ENCODE measurements at places on chromosomes 2 and 18. TPM values are rescaled to one million over a fixed set of nuclear protein-coding genes. Genes with fewer than 3 reads are reported as not detected.

DNA sequence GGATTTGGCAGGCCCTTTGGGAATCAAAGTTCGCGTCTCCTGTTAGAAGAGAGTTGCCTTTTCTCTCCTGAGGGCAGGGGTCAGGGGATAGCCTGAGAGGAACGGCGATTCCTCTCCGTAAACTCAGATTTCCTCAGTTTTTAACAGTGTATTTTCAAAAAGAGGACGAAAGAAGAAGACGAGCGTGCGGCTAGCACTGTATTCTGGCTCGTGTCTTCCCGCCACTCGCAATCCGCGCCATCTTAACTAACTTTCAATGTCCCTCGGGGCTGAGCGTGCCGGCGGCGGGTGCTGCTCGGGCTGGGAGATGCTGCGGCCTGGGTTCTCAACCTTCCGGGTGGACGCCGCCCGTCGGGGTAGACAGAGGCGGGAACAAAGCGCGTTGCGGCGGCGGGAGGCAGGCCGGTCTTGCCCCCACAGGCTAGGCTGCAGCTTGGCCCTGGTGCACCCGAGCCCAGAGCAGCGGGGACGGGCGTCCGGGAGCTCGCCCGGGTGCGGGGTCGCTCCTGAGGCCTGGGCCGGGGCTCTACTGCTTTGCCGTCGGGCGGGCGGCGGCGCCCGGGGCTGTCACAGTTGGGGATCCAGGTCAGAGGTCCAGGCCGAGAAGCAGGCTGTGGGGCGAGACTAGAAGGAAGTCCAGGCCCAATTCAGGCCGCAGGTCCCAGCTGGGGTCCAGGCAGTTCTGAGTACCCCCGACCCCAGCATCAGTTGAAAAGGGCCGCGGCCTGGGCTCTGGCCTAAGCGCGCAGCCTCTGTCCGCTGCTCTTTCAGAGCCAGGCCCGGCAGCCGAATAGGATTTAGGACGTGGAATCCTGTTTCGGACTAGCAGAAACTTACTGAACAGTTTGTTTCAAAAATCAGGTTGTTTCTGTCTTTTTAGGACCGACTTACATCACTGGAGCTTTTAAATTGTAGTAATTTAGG is 11.8 kb downstream of the TBR1 start:
- peak overlapping the region; percentile 41 for H3K4me3 ChIP-seq
- no peaks in the 10 kb centered on the region for H3K36me3 ChIP-seq
- H3K27me3 ChIP-seq = no peaks in the 10 kb centered on the region

GRCh38 chr2:144681389-144681788 is 161.5 kb upstream of the ZEB2 start:
- H3K4me3 ChIP-seq = no peak overlapping the region
- H3K27me3 ChIP-seq = no peaks in the 10 kb centered on the region
- no peaks in the 10 kb centered on the region for H3K4me1 ChIP-seq
- no peaks in the 10 kb centered on the region for H3K36me3 ChIP-seq
- DNase-seq = no peak
- H3K27ac ChIP-seq = no peak overlapping the region

GRCh38 chr2:52668724-52669123 is 1098.9 kb upstream of the CHAC2 start:
- no peaks in the 10 kb centered on the region for H3K4me1 ChIP-seq
- no peak overlapping the region for H3K4me3 ChIP-seq
- H3K36me3 ChIP-seq = no peaks in the 10 kb centered on the region
- no peaks in the 10 kb centered on the region for H3K27me3 ChIP-seq
- no peak for DNase-seq

DNA sequence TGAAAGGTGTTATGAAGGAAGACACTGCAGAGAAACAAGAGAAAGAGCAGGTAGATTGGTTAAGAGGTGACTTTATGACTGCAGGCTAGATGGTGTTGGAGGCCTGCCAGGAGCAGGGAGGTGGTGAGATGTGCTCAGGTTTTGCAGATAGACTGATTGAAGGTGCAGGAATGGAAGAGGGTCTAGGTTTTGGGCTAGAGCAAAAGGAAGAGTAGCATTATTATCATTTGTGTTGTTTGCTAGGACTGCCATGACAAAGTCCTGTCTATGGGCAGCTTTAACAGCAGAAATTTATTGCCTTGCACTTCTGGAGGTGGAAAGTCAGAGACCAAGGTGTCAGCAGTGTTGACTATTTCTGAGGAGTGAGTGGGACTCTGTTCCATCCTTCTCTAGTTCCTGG is 172.9 kb upstream of the SOX11 start:
- DNase-seq = no peak
- H3K27me3 ChIP-seq = no peaks in the 10 kb centered on the region
- H3K27ac ChIP-seq = no peak overlapping the region
- H3K4me3 ChIP-seq = no peak overlapping the region
- no peaks in the 10 kb centered on the region for H3K4me1 ChIP-seq
- no peaks in the 10 kb centered on the region for H3K36me3 ChIP-seq

GRCh38 chr2:17363846-17364245 is 154.4 kb downstream of the RAD51AP2 start:
- no peak overlapping the region for H3K27ac ChIP-seq
- H3K27me3 ChIP-seq = no peaks in the 10 kb centered on the region
- DNase-seq = no peak
- no peak overlapping the region for H3K4me3 ChIP-seq

DNA sequence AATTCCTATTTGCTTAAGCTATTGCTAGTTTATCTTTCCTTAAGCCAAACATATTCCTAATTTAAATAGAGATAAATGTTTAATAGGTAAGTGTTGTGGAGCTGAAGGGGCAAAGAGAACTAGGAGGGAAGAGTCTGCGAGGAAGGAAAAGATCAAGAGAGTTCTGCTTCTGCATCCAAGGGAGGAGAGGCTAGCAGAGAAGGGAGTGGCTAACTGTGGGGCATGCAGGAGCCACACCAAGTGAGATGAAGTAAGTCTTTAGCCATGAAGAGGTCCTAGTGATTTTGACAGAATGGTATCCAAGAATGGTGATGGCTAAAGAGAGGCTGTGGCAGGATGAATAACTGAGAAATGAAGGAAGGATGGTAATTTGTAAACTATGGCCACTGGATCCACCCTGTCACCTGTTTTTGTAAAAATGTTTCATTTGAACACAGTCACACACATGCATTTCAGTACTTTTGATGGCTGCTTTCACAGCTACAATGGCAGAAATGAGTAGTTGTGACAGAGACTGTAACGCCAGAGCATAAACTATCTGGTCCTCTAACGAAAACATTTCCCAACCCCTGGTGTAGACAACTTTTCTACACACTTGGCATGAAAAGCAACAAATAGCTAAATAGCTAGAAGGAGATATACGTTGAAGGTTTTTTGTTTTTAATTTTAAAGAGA is 15.6 kb downstream of the TPGS2 start:
- H3K27ac ChIP-seq = no peak overlapping the region
- H3K36me3 ChIP-seq = no peaks in the 10 kb centered on the region
- no peaks in the 10 kb centered on the region for H3K27me3 ChIP-seq
- DNase-seq = no peak
- H3K4me3 ChIP-seq = no peak overlapping the region

CAPN13 gene
- 2.2 TPM for total RNA-seq

ANKRD30B gene
- 23.0 TPM for total RNA-seq

SERPINB3 gene
- 0.74 TPM for total RNA-seq

KCNJ13 gene
- 1.3 TPM for total RNA-seq

GRCh38 chr18:28963481-28963880 is 786.6 kb upstream of the CDH2 start:
- H3K4me1 ChIP-seq = no peaks in the 10 kb centered on the region
- H3K36me3 ChIP-seq = no peaks in the 10 kb centered on the region
- H3K4me3 ChIP-seq = no peak overlapping the region
- DNase-seq = no peak
- H3K27ac ChIP-seq = no peak overlapping the region
- no peaks in the 10 kb centered on the region for H3K27me3 ChIP-seq
